ENCODE measurements at places on chromosomes 13 and 19.

- DNase-seq = no peak
Observed at GRCh38 chr19:5957170-5957569, 20.8 kb downstream of the RANBP3 start.

- no peak for DNase-seq
Observed at GRCh38 chr13:67275351-67275960, 45.3 kb upstream of the PCDH9 start.

DNA sequence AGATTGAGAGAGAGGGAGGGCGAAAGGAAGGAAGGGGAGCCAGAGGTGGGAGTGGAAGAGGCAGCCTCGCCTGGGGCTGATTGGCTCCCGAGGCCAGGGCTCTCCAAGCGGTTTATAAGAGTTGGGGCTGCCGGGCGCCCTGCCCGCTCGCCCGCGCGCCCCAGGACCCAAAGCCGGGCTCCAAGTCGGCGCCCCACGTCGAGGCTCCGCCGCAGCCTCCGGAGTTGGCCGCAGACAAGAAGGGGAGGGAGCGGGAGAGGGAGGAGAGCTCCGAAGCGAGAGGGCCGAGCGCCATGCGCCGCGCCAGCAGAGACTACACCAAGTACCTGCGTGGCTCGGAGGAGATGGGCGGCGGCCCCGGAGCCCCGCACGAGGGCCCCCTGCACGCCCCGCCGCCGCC is at the start of gene TNFSF11:
Gene TNFSF11, plus strand, starts transcription at position 142 of the 400 bp plus-strand sequence. Its CDS starts 152 bp downstream, at position 294.
- DNase-seq = no peak

GRCh38 chr13:96898646-96899254 is 95.5 kb downstream of the OXGR1 start:
- DNase-seq = no peak

- no peak for DNase-seq
Observed at GRCh38 chr19:8811315-8812172, 20.6 kb downstream of the ZNF558 start.

DNA sequence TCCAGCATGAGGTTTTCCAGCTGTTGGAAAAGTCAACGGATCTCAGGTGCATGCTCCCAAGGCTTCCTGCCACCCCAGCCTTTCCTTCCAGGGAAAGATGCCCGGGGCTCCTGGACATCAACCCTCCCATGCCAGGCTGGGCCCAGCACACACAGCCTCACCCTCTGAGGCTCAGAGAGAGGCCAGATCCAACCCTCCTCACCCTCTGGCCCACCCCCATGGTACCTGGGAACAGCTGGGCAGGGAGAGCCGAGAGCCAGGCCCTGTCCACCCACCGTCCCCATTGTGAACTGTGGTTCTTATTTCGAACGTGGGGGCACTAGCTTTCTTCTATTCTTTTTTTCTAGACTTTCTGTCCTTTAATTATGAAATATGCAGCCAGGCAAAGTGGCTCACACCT is 9.9 kb upstream of the CCNP start:
- no peak for DNase-seq

GRCh38 chr13:112617754-112618375 is 29.9 kb upstream of the TUBGCP3 start:
- no peak for DNase-seq

DNA sequence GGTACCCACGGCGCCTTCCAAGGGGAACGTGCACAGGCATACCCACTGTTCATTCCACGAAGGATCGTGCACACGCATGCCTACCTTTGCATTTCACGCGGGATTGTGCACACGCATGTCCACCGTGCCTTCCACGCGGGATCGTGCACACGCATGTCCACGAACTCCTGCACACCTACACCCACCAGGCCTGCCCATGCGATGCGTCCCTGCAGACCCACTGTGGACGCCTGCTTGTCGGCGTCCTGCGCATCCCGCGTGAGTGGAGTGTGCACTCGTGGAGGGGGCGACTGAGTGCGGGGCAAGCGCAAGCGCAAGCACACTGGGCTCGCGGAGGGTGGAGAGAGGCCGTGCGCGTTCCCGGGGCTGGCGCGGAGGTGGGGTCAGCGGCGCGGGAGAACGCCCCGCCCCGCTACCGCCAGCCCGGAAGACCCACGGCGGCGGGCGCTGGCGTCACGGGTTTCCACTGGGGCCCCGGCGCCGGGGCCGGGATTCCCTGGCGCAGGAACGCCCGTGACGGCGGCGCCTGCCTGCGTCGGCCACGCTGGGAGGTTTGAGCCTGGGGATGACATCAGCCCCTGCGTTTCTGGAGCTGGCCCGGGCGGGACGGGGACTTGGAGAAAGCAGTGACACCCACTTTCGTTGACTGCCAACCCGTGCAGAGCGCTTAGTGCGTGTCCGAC is 18.7 kb downstream of the GADD45B start:
- no peak for DNase-seq

DNA sequence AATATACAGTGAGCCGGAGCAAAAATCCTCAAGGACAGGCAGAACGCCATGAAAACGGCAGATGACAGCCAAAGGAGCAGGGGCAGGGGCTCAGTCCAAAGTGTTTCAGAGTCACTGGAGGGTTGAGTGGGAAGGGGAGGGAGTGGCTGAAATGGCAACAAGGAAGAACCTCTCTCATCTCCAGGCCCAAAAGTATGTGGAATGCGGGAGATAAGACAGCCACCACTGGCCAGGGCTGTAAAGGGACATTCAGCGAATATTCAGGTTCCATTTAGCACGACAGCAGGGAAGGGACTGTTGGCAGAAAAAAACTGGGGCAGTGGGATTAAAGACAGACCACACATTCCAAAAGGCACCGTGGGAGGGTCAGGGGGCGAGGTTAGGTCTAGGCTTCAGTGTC is 48.4 kb downstream of the USPL1 start:
- DNase-seq = no peak

DNA sequence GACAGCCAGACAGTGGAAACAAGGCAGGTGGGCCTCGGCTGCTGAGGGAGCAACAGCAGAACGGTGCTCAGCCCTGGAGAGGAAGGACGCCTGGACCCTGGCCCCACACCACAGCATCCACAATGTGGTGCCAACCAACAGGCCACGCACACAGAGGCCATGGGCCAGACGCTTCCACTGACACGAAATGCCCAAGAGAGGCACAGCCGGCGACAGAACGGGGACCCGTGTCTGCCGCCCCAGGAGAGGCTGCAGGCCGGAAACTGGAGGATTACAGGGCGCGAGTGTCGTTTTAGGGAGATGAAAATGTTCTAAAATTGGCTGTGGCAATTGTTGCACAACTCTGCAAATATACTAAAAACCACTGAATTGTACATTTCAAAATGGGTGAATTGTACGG is 69.7 kb downstream of the RASA3 start:
- DNase-seq = no peak

DNA sequence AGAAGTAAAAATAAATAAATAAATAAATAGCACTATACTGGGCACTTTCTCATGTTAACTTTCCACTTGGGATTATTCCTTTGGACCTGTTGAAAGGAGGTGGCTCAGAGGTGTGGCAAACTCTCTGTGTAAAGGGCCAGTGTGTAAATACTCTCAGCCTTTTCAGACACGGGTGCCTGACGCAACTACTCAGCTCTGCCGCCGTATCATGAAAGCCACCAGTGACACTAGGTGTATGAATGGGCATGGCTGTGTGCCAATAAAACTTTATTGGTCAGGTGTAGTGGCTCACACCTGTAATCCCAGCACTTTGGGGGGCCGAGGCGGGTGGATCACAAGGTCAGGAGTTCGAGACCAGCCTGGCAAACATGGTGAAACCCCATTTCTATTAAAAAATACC is 20.1 kb upstream of the SLC39A3 start:
- no peak for DNase-seq

- DNase-seq = no peak
Observed at GRCh38 chr19:47447470-47448359, 24.0 kb downstream of the SLC8A2 start.
